ENCODE measurements at places on chromosomes 4 and X.

DNA sequence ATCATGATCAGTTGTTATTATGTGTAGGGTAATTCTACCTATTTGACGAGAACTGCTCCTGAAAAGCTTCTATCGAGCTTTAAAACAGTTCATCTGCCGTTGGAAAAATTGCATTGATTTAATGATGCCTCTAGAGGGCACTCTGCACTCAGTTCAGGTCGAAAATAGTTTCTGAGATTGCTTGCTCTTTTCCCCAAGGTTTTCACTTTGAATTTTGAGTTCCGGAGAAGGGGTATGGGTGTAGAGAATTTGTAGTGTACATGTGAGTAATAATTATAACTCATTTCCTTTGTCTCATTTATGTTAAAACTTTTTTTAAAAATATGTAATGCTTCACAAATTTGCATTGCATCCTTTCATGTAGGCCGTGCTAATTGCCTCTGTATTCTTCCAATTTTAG is 28.4 kb upstream of the TNIP3 start:
- no peak for DNase-seq

GRCh38 chr4:41360214-41360920 is 103.6 kb downstream of the UCHL1 start:
- DNase-seq = peak; percentile 2

DNA sequence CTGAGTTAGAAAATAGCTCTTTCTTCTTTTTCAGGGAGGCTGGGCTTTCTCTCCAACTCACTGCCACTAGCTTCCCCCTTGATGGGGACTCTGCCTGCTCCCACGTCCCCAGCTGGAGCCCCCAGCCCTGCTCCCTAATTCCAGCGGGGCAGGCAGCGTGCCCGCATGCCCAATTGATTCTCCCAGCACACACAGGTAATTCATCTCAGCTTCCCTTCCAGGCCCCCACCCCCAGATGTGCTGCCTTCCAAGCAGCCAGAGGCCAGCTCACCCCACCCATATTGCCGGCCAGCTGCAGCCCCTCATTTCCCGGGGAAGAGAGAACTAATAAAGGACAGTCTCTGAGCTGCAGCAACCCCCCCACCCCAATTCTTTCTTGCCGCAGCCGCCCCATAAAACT is 69.8 kb downstream of the EFNB1 start:
- no peak for DNase-seq

- DNase-seq = no peak
Observed at GRCh38 chrX:79366556-79366872, 620 bp downstream of the ITM2A start.

DNA sequence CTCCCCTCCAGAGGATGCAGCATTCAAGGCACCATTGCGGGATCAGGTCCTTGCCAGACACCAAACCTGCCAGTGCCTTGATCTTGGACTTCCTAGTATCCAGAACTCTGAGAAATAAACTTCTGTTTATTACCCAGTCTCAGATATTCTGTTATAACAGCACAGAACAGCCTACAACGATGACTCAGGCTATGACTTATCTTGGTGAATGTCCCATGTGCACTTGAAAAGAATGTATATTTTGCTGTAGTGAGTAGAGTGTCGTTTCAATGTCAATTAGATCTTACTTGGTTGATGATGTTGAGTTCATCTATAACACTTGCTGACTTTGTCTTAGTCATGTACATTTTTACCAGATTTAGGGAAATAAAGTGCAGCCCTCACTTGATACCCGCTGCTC is 34.5 kb upstream of the PGRMC1 start:
- no peak for DNase-seq

- DNase-seq = no peak
Observed at GRCh38 chr4:99144070-99144469, at the start of gene ADH4. TSS of gene ADH4 (minus strand) at chr4:99144297. CDS start at chr4:99144222, 75 bp downstream.

DNA sequence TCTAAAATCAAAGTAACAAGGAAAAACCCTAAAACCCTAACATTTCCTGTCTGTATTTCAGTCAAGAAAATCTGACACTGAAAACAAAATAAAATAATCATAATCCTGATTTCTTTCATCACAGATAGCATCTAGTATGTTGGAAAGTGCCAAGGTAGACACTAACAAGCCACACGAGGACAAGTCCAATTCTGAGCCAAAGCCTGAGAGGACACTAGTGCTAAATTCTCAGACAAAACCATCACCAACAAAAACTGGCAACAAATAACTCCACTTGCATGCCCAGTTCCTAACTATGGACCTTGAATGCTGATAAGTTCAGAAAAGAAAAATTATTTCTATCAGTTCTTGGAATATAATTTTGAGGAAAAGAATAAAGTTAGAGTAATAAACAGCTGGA is 113.7 kb downstream of the MANBA start:
- DNase-seq = no peak

DNA sequence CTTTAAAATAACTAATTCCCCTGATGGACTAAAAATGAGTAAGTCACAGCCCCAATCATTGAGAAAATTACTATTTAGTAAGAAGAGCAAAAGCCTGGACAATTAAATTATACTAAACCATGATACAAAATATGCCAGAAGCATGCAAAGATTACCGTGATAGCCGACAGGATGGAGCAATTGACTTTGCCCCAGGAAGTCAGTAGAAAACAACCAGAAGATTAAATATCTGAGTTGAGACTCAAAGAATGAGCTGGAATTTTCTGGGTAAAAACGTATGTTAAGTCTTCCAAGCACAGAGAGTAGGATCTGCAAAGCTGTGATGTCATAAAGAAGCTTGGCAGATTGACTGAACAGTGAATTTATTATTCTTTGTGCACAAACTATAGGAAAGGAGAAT is 816.1 kb upstream of the TENM3 start:
- DNase-seq = no peak

- no peak for DNase-seq
Observed at GRCh38 chrX:116342903-116343302, 93.5 kb upstream of the SLC6A14 start.
